Karpas-422 (cell line): ENCODE measurements at places on chromosomes 5 and 9. TPM values are rescaled to one million over a fixed set of nuclear protein-coding genes. Genes with fewer than 3 reads are reported as not detected.

The CNTFR gene
- not detected in 2 replicates for total RNA-seq

GRCh38 chr5:167573370-167574127, 717.9 kb upstream of the WWC1 start:
- DNase-seq = no peak
- H3K4me3 ChIP-seq = no peak overlapping the region
- H3K4me1 ChIP-seq = no peaks in the 10 kb centered on the region
- H3K36me3 ChIP-seq = no peaks in the 10 kb centered on the region
- no peaks in the 10 kb centered on the region for H3K27me3 ChIP-seq
- H3K27ac ChIP-seq = no peak overlapping the region

The MYMK gene
- not detected in 2 replicates for total RNA-seq

The ARID3C gene
- 0.48 TPM in 1 of 2 replicates, not detected in the other for total RNA-seq

The CCDC127 gene
- 2.6 and 4.7 TPM in 2 replicates for total RNA-seq

DNA sequence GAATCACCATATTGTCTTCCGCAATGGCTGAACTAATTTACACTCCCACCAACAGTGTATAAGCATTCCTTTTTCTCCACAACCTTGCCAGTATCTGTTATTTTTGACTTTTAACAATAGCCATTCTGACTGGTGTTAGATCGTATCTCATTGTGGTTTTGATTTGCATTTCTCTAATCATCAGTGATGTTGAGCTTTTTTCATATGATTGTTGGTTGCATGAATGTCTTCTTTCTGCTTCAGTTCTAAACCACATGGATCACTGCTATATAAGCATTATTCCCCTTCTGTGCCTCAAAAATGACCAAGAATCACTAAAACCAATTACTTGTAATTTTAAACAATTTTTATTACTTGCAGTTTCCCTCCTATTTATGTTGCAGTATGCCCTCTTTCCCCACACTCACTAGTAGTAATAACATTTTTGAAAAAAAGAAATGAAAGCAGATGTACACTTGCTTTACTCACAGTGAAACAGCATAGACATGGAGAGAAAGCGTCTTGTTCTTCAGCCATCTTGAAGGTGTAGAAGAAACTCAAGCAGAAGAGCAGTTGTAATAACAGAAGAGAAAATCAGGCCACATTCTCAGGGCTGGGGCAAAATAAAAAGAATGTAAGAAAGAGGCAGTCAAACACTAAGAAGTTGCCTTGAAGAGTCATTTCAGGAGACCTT, 4.5 kb upstream of the TMEM252 start:
- H3K4me3 ChIP-seq = no peak overlapping the region
- H3K27me3 ChIP-seq = no peaks in the 10 kb centered on the region
- H3K27ac ChIP-seq = no peak overlapping the region
- no peaks in the 10 kb centered on the region for H3K36me3 ChIP-seq
- no peak for DNase-seq

The PIP5K1B gene
- total RNA-seq = not detected in 2 replicates

The IFNA13 gene
- total RNA-seq = not detected in 2 replicates

DNA sequence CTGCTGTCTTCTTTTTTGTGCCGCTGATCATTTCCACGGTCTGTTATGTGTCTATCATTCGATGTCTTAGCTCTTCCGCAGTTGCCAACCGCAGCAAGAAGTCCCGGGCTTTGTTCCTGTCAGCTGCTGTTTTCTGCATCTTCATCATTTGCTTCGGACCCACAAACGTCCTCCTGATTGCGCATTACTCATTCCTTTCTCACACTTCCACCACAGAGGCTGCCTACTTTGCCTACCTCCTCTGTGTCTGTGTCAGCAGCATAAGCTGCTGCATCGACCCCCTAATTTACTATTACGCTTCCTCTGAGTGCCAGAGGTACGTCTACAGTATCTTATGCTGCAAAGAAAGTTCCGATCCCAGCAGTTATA, 17.1 kb downstream of the F2R start:
- no peak for DNase-seq
- H3K4me3 ChIP-seq = no peak overlapping the region
- no peaks in the 10 kb centered on the region for H3K4me1 ChIP-seq
- 0 out of 2 replicates have a peak, but pooled peaks cover 3% of the 10 kb centered on the region for H3K27me3 ChIP-seq
- no peaks in the 10 kb centered on the region for H3K36me3 ChIP-seq

The GABRA1 gene
- not detected in 2 replicates for total RNA-seq

The FAM78A gene
- 31.6 and 43.9 TPM in 2 replicates for total RNA-seq

The SLC6A3 gene
- not detected in 2 replicates for total RNA-seq
